ENCODE measurements at places on chromosomes 1 and 21.

DNA sequence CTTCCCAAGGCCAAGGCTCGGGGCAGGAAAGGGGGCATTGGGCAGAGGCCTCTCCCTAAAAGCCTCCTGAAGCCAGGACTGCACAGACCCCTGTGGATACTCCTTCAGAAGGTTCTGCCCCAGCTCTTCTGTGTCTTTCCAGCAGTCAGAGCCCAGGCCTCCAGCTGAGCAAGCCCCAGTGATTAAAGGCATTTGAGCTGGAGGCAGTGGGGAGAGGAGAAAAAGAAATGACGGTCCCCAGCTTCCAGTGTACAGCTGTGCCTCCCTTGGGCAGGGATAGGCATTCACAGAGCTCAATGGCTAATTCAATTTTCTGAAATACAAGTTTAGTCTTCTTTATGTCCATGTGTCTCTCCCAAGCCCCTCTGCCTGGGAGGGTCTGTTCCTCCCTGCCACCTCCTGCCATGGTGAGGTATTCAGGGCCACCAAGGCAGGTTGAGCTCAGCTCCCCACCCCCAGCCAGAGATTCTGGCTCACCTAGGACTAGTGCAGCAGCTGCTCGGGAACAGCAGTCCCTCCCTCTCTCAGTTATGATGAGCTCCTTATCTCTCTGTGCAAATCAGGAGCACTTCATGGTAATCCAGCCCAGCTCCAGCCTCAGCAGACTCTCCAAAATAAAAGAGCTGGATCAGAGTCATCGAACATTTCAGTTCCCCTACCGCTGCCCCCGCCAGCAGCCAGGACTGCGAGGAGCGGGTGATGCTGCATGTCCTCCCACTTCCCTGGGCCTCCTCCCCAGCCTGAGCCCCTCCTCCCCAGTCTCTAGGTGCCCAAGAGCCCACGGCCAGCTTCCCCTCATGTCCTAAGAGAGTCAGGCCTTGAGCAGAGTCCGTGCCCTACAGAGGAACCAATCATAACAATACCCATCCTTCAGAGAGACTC, 208.4 kb upstream of the ZC3H12A start:
- no peak for DNase-seq

DNA sequence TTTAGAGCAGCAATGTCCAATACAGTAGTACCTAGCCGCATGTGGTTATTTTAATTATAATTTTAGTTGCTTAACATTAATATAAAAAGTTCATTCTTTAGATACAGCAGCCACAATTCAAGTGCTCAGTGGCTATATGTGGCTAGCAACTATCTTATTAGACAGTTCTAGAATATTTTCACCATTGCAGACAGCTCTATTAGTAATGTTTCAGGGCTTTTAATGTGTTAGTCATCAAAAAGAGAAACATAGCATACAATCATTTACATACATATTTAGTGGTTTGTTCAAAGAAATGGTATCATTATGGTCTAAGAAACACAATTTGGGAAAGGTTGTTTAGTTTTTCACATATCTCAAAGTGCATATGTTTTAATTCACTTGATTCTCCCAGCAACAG, 66.6 kb upstream of the DYNLT5 start:
- no peak for DNase-seq

DNA sequence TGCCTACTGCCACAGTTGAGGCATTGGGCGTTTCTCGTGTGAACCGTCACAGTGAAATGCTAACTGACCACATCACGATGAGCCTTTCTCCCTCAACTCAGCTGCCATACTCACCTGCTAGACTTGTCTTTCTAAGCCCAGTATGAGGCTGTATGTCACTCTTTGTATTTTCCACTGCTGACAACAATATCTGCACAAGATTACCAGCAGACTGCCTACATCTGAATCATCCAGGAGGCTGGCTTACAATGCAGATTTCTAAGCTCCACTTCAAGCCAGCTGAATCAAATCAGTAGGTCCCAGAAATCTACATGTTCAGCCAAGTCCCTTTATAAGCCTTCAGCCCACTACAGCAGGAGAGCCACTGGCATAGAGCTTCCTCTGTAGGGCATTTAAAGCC, 355.0 kb upstream of the DUSP10 start:
- no peak for DNase-seq

DNA sequence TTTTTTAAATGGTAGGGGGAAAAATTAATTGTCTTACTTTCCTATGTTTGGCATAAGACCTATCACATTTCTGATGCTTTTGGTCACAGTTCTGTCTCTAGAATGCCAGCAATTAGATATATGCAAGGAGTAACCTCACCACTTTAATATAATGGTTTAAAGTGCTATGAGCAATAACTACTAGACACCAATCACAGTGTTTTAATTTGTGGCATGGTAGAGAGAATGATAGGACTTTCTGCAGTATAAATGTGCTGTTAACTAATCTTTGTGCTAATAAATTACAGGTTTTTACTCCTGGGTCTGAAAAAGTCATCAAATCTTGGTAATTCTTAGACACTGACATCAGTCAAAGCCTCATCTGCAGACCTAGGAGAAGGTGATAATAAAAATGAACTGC, 2110.3 kb downstream of the NCAM2 start:
- DNase-seq = no peak

GRCh38 chr1:68115308-68115707, 64.9 kb upstream of the DIRAS3 start:
- DNase-seq = no peak

DNA sequence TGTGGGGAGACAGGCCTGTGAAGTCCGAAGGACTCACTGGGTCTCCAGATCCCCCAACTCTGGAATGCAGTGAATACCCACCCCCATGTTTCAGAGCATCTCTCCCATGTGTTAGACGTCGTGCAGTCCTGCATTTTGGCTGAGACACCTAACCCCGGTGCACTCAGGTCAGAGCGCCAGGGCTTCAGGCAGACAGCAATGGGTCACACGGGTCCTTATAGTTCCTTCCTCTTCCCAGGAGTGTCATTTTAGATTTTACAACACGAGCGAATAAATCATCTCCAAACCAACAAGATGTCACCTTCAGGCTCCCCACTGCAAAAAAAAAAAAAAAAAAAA, 5.1 kb downstream of the PRRX1 start:
- no peak for DNase-seq

- DNase-seq = peak; percentile 26
Measured at GRCh38 chr1:172394141-172394751, 26.2 kb upstream of the C1orf105 start.

GRCh38 chr1:235996048-235996785, 68.7 kb downstream of the NID1 start:
- no peak for DNase-seq

DNA sequence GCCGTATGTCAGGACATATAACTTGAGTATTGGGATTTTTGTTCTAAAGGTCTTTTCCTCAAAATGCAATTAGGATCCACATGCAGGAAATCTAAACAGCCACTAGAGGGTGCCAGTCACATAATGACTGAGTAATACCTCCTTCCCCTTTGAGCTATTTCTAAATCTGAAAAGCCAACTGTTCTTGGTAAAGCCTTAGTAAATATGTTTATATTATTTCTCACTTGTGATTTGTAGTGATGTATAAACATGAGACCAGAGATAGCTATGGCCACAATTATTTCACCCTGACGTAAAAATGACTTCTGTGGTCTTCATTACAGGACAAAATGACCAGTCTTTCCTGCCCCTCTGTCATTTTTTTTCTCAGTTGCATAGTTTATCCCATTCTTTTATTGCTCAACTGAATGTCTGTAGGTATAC, 41.0 kb upstream of the DR1 start:
- no peak for DNase-seq

DNA sequence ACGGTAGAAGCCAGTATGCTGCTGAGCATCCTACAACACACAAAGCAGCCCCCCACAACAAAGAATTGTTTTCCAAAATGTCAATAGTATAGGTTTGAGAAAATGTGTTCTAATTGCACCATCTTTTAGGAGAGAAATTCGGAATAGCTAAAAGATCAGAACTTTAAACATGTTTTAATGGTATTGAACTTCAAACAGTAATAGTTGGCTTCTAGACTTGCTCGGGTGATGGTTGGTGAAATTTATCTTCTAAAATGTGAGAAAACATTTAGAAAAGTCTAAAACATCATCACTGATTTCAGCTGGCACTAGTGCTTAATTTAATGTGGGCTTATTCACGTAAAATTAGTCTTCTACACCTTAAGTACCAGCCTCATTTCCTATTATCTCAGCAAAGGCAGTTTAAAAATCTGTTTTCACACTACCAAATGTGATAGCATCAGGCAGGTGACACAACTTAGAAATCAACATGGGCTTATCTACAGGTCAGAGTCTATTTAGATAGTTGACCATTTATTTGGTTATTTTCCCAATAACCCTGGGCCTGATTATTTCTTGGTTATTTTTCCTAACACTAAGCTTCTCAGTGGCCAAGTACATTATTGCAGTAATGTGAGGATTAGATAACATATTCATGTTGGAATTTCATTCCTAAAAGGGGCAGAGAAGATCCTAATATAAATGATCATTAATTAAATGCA, 399.3 kb upstream of the PKN2 start:
- DNase-seq = no peak

- DNase-seq = no peak
Measured at GRCh38 chr1:248114890-248115289, 19.9 kb downstream of the OR2L13 start.

DNA sequence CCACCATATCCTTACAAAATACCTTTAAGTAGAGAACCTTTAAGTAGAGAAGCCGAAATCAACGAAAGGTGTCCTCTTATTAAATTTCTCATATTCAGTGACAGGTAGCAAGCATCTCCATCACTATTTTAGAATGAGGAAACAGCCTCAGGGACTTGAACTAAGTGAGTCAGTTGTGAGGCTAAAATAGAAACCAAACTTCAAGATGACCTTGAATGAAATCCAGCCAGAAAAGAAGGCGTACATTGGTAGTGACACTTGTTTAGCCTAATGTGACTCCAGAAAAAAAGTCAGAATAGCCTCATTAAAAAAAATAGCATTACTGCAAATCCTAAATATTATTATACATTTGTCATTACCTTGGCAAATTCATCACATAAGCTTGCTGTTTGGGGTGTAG, 20.1 kb downstream of the RGS8 start:
- no peak for DNase-seq

DNA sequence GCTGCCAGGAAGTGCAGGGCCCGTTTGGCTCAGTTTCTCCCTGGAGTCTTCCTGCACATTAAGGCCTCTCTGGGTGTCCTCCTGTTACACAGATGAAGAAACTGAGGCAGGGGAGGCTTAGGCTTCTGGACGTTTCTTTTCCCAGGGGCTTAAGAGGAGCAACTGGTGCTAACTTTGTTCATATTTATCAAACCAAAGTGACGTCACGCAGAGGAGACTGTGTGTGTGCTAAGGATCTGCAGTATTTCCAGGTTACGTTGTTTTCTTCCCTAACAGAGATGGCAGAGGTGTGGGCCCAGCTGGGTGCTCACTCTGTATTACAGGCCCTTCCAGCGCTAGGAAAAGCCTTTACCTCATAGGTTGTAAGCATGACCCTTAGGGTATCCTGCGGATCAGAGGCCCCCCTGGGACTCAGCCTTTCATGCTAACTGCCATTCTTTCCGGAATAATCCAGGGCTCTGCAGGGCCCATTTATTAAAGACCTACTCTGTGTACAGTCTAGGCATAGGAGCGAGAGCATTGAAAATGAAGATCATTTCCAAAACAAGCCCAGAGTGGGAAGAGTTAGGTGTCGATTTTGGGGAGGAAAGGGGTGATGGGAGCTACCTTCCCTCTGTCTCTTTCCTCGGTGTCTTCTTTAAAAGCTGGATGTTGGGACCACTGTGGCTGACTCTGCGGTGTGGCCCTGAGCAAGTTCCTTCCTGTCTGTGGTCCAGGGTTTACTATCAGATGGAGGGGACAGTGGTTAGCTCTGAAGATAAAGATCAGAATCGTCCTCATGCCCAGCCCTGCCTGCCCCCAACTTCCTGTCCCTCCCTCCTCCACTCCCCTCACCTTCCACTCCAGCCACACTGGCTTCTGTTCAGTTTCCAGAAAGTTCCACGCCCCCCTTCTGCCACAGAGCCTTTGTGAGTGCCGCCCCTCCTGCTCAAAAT, 4.6 kb downstream of the AGTRAP start:
- no peak for DNase-seq

- no peak for DNase-seq
Measured at GRCh38 chr1:203426870-203427269, 48.7 kb upstream of the PRELP start.

- DNase-seq = no peak
Measured at GRCh38 chr1:151887028-151887427, 22.3 kb downstream of the THEM4 start.

GRCh38 chr1:241401156-241401555, 44.2 kb upstream of the RGS7 start:
- DNase-seq = no peak

DNA sequence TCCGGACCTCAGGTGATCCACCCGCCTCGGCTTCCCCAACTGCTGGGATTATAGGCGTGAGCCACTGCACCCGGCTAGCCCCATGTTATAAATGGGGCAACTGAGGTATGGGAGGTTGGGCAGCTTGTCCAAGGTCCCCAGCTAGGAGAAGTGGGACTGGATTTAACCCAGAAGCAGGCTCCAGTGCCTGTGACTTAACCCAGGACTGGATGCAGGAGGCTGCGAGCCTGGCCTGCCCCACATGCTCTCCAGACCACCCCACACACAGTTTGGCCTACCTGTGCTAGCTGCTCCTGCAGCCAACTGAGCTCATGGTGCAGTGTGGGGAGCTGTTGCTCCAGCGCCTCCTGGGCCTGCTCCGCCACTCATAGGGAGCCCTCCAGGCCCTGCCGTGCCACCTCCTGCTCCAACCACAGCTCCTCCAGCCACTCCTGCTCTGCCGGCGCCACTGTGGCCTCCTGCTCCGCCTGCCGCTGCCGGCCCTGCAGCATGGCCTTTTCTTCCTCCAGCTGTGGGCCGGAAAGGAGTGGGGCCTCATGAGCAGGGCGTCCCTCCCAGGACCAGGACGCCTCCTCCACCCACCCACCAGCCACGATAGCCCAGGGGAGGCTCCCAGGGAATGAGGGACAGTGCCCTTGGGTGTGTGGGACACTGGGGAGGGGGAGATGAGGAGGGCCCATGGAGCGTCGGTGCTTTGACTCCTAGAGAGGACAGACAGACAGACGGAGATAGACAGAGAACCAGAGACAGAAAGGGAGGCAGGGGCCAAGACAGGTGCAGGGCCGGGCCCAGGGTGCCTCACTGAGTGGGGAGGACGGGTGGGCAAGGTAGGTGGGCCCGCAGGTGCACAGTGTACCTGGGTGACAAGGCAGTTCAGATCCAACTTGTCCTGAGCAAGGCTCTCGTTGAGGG, 12.4 kb upstream of the NBPF1 start:
- DNase-seq = no peak

DNA sequence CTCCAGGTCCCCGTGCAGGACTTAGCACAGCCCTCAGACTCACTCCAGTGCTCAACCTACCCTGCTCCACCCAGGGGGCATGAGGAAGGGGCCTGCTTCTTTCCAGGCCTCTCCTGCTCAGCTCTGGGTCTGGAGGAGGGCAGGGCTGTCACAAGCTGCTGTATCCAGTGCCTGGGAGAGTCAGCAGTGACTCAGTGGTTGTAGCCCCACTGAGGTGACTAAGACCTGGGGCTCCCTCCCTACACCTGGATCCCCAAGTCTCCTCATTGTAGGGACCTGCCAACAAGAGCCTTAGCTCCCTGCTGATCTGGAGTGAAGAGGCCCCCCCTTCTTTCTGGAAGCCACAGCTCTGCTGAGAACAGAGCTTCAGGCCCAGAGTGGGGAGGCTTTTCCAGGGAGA, 36.1 kb upstream of the FAM131C start:
- DNase-seq = no peak

All from stimulated activated CD4-positive, alpha-beta T cell treated with anti-CD3 and anti-CD28 coated beads, Interleukin-12 subunit alpha, Interleukin-12 subunit beta, amount 100 ng/mL, for 48 hours (primary cell).